CD4-positive, CD25-positive, alpha-beta regulatory T cell (primary cell): ENCODE measurements at places on chromosomes 5 and 9. TPM values are rescaled to one million over a fixed set of nuclear protein-coding genes. Genes with fewer than 3 reads are reported as not detected.

The PRLR gene
- total RNA-seq: not detected

DNA sequence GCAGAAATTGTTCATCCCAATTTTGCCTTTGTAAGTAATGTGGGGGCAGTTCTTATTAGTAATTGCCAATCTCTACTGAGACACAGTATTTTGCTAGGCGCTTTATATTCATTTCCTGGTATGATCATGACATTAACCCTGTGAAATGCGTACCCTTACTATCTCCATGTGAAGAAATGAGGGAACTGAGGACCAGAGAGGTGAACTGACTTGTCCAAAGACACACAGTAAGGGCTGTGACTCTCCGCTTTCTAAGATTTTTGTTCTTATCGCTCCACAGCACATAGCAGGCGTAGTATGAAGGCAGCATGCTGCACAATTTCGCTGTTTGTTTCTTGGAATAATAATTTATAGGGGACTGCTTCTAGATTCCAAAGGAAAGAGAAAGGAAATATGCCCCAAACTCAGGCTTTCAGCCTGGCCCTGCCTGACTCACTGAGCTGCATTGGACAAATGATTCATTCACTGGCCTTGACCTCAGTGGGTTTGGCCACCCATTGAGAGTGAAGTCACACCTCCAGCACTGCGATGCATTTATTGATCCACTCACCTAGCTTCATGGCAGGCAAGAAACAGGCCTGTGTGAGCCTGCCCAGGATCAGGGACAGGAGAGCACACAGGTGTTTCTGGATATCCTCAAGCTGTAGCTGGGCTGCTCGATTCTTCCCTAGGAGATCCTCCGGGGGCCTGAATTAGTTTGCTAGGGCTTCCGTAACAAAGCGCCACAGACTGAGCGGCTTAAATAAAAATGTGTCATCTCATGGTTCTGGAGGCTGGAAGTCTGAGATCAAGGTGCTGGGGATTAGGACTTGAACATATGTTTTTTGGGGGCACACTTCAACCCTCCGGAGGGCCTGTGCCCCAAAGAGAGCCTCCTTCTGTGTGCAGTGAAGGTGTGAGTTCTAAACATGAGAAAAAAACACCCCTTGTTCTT is 7.2 kb upstream of the DUSP1 start:
- DNase-seq: no peak

- DNase-seq: no peak
These were observed 82.9 kb downstream of the CDO1 start for GRCh38 chr5:115733607-115734006.

- DNase-seq: no peak
These were observed 100.6 kb downstream of the LHFPL2 start for GRCh38 chr5:78547731-78548615.
